AML-193 (cell line): ENCODE measurements at places on chromosomes 11 and 22.

DNA sequence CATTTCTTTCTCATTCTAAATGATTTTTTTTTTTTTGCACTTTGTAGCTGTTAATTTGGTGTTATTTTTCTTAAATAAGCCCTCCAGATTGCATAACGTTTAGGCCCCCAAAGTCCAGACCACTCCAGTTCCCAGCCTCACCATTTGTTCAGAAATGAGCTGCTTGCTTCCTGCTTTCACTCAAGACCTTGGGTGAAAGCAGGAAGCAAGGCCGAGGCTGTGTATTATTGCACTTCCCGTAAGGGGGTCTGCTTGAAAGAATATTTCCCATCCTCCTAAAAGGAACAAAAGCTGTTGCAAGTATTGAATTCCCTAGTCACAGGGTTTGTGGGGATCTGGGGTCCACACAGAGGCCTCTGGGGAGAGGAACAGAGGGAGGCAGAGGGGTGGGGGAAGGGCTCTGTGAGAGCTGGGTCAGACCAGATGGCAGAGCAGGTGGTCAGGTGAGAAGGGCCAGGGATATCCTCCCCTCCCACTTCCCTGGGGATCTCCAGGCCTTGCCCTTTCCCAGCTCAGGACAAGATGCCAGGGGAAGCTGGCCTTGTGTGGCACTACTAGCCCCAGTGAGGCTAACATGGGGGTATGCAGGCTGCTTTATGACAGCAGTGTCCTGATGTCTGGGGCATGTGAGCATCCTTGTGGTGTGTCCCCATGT is 51.6 kb upstream of the MYEOV start:
- DNase-seq = no peak

DNA sequence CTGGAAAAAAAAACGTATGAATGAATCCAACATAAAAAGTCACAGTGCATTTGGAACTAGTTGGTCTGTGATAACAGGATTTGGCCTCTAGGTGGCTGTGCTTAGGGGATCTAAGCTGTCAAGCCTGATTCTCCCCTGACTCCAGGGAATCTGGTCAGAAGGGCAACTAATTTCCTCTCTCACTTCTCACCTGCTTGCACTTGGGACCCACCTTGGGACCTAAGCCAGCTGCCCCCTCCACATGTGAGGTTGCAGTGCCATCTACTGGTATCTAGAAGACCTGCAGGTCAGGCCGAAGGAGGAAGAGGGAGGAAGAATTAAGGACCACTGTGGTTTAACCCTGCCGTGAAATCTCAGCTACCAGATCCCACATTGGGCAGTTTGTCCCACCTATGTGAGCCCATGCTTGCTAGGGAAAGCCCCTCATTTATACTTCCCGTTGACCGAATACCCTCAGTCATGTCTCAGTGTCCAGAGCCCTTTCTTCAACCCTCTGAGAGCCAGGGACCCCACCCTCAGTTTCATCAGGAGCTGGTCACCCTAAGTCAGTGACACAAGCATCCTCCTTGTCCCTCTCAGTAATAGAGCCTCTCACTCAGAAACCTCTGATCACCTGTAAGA is 33.2 kb upstream of the CAVIN3 start:
- DNase-seq = peak; percentile 8

- no peak for DNase-seq
Observed at GRCh38 chr11:18347471-18348125, 25.2 kb downstream of the GTF2H1 start.

DNA sequence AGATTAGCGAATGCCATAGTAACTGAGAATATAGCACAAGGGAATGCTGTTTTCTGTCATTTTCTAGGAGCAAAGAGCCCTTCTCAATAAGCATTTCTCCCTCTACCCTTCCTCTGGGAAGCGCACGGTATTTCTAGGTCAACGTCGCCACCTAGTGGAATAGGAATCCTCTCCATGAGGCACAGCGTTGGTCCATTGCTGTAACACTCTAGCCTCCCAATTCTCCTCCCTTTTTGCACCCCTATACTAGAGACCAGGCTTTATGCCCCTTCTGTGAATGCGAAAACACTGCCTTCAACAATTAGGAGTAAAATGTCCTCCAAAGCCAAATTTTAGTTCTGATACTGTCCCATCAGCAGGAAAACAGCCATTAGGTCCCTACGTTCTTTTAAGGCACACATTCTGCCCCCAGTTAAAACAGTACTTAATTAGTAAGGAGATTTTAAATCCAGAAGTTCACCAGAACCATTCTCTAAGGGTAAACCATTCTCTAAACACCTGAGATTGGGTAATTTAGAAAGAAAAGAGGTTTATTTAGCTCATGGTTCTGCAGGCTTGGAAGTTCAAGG is 12.8 kb upstream of the HYLS1 start:
- DNase-seq = peak; percentile 48

GRCh38 chr11:119266063-119266462 is 50.9 kb downstream of the MCAM start:
- DNase-seq = no peak

DNA sequence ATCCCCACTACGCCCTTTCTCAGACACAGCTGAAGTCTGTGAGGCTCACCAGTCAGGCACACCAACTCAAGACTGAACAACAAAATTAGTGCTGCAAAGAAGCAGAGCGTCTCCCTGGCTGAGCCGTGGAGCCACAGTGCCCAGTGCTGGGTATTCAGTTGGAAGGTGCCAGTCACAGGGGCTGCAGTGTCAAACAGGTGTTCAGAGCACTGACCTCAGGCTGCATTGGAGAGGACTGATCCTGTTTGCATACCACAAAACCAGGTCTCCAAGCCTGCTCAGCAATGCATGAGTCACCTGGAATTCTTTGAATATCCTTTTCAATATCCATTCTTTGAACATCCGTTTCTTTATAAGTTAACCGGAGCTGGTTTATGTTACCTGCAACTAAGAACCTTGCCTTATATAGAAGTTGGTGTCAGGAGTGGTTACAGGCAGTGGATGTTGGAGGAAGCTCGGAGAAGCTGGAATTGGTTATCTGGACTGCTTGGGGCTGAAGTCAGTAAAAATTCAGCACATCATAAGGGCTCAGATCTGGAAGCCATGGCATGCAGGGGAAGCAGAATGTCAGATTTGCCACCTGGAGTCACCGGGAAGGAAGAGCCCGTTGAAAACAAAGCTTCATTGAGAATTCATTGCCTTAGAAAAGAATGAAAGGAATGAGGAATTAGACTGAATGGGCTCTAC is 30.3 kb downstream of the PDGFB start:
- no peak for DNase-seq

DNA sequence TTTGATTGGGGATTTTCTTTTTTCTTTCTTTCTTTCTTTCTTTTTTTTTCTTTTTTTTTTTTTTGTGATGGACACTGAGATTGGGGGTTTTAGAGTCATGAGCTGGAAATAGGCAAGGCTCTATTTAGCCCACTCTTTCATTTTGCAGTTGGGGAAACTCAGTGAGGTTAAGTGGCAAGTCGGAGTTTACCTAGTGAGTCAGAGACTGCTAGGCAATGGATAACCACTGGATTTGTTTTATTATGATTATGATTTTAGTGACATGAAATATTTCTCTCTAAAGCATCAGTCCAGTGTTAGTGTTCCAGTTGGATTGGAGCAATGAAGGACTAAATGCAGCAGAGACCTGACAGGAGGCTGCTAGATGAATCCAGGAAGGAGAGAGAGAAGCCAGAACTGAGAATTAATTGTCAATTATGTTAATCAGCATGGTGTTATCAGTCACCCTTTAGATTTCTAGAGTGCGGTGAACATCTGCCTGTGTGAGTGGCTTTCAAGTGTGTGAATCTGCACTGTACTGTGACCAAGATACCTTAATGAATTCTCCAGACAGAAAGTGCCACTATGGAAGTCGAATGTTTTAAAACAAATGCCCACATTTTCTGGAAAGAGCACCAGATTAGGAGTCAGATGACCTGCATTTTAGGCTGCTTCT is 10.9 kb downstream of the BMAL1 start:
- no peak for DNase-seq

GRCh38 chr11:92546603-92547002 is 322.0 kb downstream of the FAT3 start:
- DNase-seq = no peak

DNA sequence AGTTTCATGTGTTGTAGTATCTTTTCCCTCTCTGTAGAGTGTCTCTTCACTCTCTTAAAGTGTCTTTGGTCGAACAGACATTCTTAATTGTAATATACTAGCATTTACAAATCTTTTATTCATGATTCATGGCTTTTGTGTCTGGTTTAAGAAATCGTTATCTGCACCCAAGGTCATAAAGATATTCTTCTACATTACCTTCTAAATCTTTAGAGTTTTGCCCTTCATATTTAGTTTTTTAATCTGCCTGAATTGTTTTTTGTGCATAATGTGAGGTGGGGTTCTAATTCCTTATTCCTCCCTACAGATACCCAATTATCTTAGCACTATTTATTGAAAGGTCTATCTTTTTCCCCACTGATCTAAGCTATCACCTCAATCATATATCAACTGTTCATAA is 9.0 kb upstream of the NNMT start:
- no peak for DNase-seq

DNA sequence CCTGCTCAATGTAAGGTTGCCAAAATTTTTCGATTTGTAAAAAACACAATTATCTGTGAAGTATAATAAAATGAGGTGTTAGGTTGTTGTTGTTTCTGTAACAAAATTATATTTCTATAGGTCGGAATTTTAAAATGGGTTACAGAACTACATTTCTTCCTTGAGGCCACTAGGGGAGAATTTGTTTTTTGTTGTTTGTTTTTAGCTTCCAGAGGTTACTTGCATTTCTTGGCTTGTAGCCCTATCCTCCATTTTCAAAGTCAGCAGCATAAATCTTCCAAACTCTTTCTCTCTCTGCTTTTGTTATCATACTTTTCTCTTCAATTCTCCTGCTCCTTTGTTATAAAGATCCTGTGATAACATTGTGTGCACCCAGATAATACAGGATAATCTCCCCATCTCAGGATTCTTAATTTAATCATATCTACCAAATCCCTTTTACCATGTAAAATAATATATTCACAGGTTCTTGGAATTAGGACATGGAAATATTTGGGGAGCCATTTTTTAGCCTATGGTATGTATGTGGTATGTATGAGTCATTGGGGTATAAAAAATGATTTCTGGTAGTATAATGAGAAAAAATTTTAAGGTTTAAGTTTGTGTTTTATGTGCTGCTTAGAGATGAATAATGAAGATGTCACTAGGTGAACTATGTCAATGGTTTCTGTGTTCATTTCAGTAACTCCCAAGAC is 9.4 kb upstream of the PATL1 start:
- DNase-seq = no peak

- no peak for DNase-seq
Observed at GRCh38 chr11:132142554-132142953, 772.1 kb downstream of the NTM start.

DNA sequence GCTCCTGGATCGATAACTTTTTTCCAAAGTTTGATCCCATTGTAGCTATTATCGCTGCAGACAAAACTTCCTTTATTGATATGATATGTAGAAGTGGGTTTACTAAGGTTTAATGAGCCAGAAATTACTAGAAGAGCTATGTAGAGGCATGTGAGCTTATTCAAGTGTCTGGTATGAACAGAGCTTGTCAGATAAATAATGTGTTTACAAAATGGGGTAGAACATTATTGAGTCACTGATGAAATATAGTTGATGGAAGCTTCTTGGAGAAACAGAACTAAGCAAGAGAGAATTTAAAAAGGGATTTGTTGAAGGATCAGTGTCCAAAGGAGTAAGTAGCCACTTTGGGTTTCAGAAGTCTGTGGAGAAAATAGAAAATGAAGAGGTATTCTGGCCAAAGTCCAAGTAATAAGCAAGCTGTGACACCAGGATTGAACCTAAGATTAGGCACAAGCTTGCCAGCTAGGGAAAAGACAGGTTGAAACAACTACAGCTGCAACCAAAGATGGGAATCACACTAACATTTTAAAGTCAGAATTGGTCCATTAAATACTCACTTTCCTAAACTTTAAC is 104.3 kb downstream of the MAML2 start:
- no peak for DNase-seq

- DNase-seq = no peak
Observed at GRCh38 chr22:33726294-33726734, 194.0 kb downstream of the LARGE1 start.

DNA sequence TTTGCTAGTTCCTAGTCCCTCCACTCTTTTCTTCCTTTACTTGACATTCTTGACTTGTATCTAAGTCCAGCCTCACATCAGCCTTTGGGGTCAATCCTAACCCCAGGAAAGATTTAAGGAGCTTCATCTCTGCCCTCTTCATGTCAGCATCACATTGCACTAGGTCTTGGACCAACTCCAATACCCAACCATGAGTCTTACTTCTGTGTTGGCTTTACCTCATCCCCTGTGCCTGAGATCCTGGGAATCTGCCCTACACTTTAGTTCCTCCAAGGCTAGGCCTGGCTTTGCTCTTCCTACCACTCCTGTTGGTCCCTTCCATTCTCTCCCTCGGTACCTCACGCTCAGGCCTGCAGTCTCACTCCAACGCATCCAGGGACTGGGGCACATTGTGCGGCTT is 117.0 kb downstream of the SLC1A2 start:
- no peak for DNase-seq

DNA sequence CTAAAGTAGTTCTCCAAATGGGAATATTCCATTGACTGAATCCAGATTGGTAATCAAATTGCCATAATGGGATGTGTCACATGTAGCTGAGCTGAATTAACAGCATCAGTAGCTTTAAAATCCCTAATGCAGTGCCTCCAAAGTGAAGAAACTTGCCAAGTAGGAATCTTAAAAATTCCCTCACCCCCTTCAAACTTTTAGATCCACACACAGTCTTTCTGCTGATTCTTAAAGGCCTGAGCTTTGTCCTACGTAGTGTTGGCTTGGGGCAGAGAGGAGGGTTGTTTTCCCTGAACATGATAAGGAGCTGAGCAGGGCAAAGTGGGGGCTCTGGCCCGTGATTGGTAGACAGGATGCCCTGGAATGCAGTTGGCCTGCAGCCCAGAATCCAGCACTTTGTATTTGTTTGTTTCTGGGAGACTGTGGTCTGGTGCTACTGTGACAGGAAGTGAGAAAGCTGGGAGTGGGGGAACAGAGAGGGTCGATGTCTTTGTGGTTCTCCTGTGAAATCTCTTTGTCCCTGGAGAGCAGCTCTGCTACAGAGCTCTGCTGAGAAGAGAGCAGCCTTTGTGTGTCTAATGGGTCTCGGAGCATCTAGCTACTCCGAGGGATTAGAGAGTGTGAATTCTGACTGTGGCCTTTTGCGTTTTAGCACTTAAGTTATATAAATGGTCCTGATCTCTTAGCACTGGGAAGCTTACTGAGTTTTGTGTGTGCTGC is 16.9 kb downstream of the CTNND1 start:
- DNase-seq = no peak
